ENCODE measurements at places on chromosomes 6 and 20. TPM values are rescaled to one million over a fixed set of nuclear protein-coding genes. Genes with fewer than 3 reads are reported as not detected.

CDK5RAP1 gene
- polyA plus RNA-seq, result 18.6 TPM

SRMS gene
- polyA plus RNA-seq, result not detected

WFDC10B gene
- polyA plus RNA-seq, result not detected

TSPO2 gene
- 1.1 TPM for polyA plus RNA-seq

ACTL10 gene
- 0.43 TPM for polyA plus RNA-seq

WFDC2 gene
- polyA plus RNA-seq, result 0.26 TPM

TRIM40 gene
- polyA plus RNA-seq, result not detected

LRRC73 gene
- polyA plus RNA-seq, result 0.22 TPM

OR2H2 gene
- polyA plus RNA-seq, result 0.32 TPM

MMP24 gene
- polyA plus RNA-seq, result 0.52 TPM

DEFB114 gene
- polyA plus RNA-seq, result not detected

PCSK2 gene
- polyA plus RNA-seq, result 0.73 TPM

KIAA1755 gene
- polyA plus RNA-seq, result 18.4 TPM

VSX1 gene
- polyA plus RNA-seq, result not detected

C6orf141 gene
- 4.8 TPM for polyA plus RNA-seq

OR14J1 gene
- not detected for polyA plus RNA-seq

DDO gene
- 0.20 TPM for polyA plus RNA-seq

TRAPPC3L gene
- 0.18 TPM for polyA plus RNA-seq

HLA-E gene
- 74.7 TPM for polyA plus RNA-seq

GRCh38 chr20:34431168-34431567, 68.1 kb downstream of the ITCH start:
- no peak for DNase-seq

- DNase-seq, result peak; percentile 57
Measured at GRCh38 chr6:27312146-27312949, at the start of gene POM121L2. Gene POM121L2, minus strand, starts transcription at chr6:27312273. Its CDS starts 103 bp downstream, at chr6:27312170.

DNA sequence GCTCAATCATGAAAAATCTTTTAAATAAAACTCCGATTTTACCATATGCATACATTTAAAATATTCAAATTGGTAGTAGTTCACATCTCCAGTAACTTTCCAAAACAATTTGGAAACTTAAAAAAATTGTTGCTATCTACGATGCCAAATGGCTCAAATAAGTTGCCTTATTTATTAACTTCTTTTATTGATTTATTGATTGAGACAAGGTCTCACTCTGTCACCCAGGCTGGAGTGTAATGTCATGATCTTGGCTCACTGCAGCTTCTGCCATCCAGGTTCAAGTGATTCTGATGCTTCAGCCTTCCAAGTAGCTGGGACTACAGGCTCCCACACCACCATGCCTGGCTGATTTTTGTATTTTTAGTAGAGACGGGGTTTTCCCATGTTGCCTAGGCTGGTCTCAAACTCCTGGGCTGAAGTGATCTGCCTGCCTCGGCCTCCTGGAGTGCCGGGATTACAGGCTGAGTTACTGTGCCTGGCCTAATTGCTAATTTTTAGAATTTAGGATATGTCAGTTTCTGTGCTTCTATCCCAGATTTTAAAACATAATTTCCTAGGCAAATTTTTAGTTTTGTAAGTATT, 12.9 kb downstream of the NKX2-4 start:
- DNase-seq, result no peak

- no peak for DNase-seq
Measured at GRCh38 chr6:136920671-136921380, 1.3 kb upstream of the SLC35D3 start.

GRCh38 chr6:158920311-158920905, 79.6 kb downstream of the RSPH3 start:
- DNase-seq, result no peak

DNA sequence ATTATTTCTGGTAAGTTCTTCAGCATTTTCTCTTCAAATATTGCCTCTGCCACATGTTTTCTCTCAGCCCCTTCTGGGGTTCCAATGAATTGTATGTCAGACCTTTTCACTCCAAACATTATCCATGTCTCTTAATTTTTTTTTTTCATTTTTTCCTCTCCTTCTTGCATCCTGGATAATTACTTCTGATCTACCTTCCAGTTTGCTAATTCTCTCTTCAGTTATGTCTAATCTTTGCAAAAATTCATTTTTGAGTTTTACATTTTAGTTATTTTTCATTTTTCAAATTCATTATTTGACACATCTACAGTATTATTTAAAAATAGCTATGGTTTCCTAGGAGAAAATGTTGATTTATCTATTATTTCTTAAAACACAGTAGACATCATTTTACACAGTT, 271.7 kb downstream of the TFAP2B start:
- DNase-seq, result no peak

DNA sequence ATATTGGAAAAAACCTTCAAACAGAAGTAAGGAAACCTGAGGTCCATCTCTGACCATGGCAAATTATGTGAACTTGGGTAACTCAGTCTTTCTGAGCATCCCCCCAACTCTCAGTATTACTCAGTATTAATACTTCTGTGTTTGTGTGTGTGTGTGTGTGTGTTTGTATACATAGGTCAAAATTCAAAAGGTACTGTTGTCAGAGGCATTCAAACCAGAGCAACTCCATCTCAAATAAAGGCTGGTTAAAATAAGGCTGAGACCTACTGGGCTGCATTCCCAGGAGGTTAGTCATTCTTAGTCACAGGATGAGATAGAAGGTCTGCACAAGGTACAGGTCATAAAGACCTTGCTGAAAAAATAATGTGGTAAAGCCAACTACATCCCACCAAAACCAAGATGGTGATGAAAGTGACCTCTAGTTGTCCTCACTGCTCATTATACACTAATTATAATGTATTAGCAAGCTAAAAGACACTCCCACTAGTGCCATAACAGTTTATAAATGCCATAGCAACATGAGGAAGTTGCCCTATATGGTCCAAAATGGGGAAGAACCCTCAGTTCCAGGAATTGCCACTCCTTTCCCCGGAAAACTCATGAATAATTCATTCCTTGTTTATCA, 33.3 kb upstream of the SLC22A16 start:
- DNase-seq, result no peak

- no peak for DNase-seq
Measured at GRCh38 chr6:227074-227782, 65.1 kb upstream of the DUSP22 start.

DNA sequence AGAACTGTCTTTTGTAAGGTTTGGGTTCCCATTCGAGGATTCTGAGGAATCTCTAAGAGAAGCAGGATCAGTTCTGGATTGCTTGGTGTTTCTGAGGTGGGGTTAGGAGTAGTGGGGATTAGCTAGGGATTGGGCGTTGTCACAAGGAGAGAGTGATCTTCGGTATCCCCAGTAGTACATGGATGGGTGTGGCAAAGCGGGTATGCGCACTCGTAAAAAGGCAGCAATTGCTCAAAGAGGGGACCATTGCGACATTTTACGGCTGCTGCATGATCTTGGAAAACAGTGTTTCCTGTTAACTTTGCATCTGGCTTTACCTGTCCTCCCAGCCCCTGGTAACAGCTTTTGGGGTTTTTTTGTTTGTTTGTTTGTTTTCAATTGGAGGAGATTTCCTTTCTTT, 9.7 kb upstream of the ZSCAN9 start:
- DNase-seq, result no peak

DNA sequence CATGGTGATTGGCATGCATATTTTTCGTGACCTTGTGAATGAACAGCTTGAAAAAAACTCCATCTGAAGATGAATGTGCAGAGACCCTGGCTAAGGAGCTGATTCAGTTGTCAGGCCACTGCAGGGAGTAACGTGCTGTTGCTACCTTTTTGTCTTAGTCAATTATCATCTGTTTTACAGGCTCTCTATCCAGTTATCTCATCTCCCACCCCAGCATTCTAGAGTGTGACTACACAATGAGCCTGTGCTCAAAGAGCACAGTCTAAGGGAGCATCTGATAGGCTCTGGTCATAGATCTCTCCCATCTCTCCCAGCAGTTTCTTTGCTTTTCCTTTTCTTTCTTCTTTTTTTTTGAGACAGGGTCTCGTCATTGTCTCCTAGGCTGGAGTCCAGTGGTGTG, 45.5 kb downstream of the NDRG3 start:
- no peak for DNase-seq

- DNase-seq, result no peak
Measured at GRCh38 chr6:168506460-168506859, 65.5 kb downstream of the SMOC2 start.

DNA sequence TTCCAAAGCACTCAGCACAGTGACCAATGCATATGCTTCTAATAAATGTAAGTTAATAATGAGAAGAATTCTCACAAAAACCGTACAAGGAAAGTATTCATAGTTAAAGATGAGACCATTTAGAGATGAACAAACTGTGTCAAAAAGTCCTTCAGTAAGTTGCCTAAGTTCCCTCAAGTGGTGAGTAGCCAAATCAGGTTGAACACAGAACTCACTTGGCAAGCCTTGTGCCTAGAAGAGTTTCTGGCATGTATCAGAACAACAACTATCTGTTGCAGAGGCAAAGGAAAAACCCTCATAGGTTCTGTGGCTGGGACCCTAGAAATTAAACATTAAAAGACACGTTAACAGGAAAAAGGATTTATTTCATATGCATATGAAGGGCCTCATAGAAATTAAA, 129.6 kb upstream of the DOK5 start:
- no peak for DNase-seq

GRCh38 chr20:10565191-10565921, 108.4 kb downstream of the JAG1 start:
- DNase-seq, result no peak

GRCh38 chr20:38290829-38291814, 12.8 kb upstream of the BPI start:
- no peak for DNase-seq

DNA sequence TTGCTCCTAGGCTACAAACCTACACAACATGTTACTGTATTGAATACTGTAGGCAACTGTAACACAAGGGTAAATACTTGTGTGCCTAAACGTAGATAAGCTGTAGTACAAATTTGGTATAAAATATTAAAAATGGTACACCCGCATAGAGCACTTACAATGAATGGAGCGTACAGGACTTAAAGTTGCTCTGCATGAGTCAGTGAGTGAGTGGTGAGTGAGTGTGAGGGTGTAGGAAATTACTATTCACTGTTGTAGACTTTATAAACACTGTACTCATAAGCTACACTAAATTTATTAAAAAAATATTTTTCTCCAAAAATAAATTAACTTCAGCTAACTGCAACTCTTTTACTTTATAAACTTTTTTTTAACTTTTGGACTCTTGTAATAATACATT, 391.6 kb downstream of the ADGRB3 start:
- no peak for DNase-seq

DNA sequence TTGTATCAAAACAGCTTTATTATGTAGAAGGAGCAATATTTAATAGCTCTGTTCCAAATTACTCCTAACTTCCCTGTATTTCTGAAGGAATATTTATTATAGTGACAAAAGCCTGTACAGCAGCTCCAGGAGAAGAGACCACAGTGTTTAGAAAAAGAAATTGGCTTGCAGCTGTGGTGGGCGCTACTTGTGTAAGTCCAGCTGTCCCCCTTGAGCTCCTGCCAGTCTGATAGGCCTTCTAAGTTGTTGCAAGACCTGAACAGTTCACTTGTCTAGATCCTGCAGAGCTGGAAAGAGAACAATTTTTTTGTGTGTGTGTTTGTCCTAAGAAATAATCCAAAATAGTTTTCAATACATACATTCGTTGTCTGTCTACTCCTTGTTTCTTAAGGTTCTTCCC, 86.6 kb downstream of the JARID2 start:
- no peak for DNase-seq

GRCh38 chr6:90502381-90502780, 84.5 kb downstream of the MAP3K7 start:
- no peak for DNase-seq

- DNase-seq, result no peak
Measured at GRCh38 chr6:55399351-55399750, 72.1 kb downstream of the GFRAL start.

GRCh38 chr20:8996817-8997512, 71.9 kb upstream of the PLCB4 start:
- DNase-seq, result no peak

DNA sequence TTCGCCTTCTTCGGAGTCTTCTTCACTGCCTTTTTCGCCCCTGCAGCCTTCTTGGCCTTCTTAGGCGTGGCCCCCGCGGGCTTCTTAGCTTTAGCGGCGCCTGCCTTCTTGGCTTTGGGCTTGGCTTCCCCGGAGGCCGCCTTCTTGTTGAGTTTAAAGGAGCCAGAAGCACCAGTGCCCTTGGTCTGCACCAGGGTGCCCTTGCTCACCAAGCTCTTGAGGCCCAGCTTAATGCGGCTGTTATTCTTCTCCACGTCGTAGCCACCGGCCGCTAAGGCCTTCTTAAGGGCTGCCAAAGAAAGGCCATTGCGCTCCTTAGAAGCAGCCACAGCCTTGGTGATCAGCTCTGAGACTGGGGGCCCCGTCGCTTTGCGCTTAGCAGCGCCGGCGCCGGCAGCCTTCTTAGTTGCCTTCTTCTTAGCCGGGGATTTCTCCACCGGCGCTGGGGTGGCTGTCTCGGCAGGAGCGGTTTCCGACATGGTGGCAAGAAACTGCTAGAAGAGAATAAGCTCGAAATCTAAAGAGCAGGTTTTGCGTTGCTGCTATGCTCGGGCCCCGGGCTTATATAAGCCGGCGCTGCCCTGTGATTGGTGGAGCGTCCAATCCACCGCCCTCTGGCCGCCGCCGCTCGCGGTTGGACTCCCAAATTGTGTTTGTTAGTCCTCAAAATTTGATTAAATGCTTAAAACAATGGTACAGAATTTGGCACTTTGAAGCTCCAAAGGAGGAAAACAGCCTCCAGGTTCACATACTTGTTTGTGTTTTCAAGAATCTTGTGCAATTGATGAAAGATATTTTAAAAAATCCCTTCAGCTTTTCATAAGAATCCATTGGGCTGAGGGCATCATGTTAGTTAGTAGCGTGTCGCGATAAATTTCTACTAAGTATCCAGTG, 44.9 kb downstream of the OR2B2 start:
- DNase-seq, result peak; percentile 85

DNA sequence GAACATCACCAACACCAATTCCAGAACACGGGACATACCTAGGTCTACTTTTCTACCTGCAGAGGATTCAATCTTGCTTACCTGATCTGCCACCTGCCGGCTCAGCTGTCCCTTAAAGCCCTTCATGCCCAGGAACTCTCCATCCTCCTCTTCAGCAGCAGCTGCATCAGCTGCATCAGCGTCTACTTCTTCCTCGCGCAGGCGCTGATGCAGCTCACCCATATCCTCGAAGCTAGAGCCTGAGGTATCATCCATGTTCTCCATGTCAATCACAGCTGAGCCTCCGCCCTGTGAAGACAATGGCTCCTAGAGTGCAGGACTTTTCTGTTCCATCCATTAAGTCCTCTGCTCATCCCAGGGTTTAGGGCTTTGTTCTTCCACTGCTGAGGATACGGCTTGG, 918 bp downstream of the YIPF3 start:
- no peak for DNase-seq

- no peak for DNase-seq
Measured at GRCh38 chr6:152130441-152130840, 323.0 kb downstream of the ESR1 start.

- no peak for DNase-seq
Measured at GRCh38 chr20:17579369-17580039, 9.6 kb downstream of the DSTN start.

DNA sequence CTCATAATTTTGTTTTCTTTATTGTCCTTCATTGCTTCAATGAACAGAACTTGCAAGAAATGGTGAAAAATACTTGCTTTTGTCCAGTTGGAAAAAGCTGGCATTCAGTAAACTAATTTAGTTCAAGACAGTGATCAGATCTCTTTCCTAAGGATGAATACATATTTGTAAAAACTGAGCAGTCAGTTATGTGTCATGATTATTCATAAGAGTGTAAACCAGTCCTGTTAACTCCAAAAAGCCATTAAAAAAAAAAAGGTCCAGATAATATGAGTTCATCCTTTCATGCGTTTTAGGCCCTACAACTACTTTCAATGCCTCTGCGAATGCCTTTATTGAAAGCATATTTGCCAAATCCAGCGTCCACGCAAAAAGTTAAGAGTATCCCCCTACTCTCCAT, 609 bp downstream of the PGM3 start:
- no peak for DNase-seq

- no peak for DNase-seq
Measured at GRCh38 chr20:37254114-37254878, 7.3 kb downstream of the GHRH start.

All from muscle of back (tissue), 13 donors.